Kidney capillary endothelial cell (primary cell): ENCODE measurements at places on chromosomes 2 and 18.

GRCh38 chr18:79912409-79912991 lies 39.0 kb downstream of the SLC66A2 start:
- DNase-seq, result peak; percentile 32

- DNase-seq, result peak; percentile 52
Observed at GRCh38 chr2:12717191-12718014, 667 bp downstream of the TRIB2 start.

GRCh38 chr2:200365209-200365608 lies 58.7 kb downstream of the SPATS2L start:
- no peak for DNase-seq

DNA sequence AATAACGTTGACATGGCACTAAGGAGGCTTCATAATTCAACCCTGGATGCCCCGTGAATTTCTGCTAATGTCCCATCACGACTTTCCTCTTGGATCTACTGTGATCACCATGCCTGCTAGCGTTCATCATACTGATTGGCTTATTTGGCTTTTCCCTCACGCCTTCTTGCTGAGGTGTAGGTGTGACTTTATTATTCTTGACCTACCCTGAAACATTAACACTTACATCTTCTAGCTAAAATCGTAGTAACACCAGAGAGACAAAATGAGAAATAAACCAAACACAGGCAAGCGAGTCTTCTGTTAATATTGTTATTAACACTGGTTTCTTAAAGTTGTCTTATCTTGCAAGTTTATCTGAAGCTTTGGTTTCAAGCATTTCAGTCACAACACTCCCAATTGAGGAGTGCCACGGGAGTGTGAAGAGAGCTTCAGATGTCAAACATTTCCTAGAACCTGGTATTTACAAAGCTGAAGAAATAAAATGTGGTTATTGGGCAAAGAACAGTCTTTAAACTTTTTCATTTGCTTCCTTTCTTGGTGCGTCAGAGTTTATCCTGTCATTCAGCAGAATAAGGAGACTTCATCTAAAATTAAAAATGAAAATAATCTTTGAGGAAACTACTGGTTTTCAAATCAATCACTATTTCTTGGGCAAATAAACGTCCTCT lies 15.4 kb upstream of the STAT1 start:
- DNase-seq, result no peak

GRCh38 chr18:3967359-3968180 lies 487.5 kb downstream of the DLGAP1 start:
- no peak for DNase-seq

DNA sequence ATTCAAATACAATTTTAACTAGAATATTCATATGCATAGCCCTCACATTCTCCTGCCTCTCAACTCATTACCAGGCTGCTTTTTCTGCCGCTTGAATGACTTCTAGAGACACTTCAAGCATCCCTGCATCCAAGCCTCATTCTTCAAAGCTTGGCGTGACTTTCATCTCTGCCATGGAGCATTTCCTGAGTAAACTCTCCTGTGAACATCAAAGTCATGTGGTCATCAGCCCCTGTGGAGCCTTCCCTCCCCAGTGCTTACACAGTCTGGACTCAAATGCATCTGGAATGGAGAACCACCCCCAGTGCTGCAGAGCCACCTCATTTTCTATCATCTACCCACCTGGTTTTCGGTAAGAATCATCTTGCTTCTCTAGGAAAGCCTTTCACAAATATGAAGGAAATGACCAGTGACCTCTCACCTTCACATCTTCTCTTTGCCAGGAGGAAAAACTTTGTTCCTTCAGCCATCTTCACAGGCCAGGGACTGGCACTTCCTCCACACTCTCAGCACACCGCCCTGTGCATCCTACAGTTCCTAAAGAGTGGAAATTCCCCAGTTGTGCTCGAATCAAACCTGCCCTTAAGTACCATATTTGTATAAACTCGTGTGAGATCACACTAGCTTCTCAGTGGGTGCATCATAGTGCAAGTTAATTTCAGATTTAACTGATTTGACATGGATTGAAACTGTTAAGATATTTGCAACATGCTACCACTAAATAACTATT lies 116.4 kb downstream of the COL6A3 start:
- no peak for DNase-seq
